ENCODE measurements at places on chromosomes 4 and X.

GRCh38 chrX:43467608-43468234, 188.4 kb upstream of the MAOA start:
- no peak for DNase-seq

GRCh38 chrX:73262991-73263390, 48.3 kb upstream of the NAP1L2 start:
- DNase-seq: no peak

GRCh38 chrX:109841869-109842579, 109.0 kb upstream of the ACSL4 start:
- DNase-seq: peak; percentile 1

- no peak for DNase-seq
Measured at GRCh38 chr4:144206711-144207110, 66.2 kb upstream of the GYPA start.

DNA sequence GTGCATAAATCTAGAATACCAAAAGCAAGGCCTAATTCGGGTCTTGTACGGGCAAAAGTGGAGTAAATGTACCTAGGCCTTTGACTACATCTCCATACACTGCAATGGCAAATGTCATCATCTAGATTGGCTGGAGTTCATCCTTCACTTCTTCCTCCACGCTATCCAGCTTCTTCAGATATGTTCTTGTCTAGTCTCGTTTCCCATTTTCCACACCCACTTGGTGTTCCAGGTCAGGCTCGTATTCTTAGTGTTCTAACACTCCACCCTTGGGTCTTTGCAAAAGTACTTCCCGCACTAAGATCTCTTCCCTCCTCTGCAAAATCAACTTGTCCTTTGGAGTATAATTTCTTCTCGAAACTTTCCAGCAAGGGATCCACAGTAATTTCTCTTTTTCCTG, 1.4 kb downstream of the COQ2 start:
- no peak for DNase-seq
